ENCODE measurements at places on chromosomes 4 and X.

DNA sequence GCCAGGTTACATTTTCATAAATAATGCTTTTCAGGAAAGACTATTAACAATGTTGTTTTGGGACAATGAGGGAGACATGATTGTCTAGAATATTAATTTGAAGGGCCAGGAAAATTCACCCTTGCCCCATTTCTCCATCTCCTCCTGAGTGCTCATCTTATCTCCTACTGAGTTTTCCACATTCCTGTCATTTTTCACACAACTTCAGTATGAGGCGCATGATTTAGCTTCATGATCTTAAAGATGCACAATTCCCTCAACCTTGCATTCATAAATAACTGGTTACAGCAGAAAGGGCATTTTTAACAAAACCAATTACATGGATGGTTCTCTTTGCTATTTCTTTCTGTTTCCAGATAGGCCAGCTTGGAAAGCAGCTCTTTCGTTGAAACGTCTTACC lies 1699.2 kb upstream of the IGFBP7 start:
- DNase-seq: peak; percentile 9

DNA sequence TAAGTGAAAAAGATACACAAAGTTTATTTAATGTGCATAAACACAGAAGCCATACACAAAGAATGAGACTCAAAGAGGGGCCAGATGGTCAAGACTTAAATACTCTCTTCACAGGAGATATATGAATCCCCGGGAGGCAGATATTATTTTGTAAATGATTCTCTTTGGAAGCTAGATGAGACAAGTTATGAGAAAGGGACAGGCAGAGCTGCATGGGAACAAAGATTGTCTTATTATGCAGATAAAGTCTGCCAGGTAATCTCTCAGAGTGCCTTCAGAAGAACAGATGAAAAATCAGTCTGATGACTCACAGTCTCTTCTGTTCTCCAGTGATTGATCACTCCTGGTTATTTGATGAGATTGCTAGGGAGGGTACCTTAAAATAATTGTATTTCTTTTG lies 89.0 kb downstream of the NAF1 start:
- no peak for DNase-seq

- no peak for DNase-seq
Observed at GRCh38 chr4:165630671-165631070, 242.4 kb upstream of the TLL1 start.

- DNase-seq: no peak
Observed at GRCh38 chr4:138344054-138344453, 101.9 kb upstream of the SLC7A11 start.

- no peak for DNase-seq
Observed at GRCh38 chr4:140250989-140251552, 97.1 kb upstream of the MAML3 start.

DNA sequence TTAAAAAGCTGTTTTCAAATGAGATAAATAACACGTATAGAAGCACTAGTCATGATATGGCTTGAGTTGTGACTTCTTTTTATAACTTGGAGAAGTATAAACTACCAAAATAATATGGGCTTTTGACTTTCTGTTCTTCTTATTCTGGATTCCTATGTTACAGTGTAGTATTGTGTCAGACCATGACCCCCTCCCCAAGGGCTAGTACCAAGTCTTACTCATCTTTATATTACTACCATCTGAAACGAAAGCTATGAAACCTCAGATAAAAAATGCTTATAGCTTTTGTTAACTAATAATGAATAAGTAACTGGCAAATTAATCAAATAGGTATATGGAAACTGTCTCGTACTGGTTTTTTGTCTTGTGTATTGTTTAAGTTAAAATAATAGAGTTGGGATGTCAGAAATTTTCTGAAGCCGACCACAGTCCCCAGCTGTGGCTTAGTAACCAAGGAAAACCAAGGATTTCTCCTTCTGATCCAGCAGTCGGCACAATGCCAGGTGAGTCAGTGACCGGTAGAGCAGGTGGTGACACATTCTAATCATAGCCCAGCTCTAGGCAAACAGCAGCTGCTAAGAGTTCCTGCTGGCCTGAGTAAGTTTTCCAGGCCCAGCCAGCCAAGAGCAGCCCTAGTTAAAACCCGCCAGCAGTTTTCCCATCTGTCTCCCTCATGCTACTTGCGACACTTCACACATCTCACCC lies 163.3 kb upstream of the PRDX4 start:
- DNase-seq: peak; percentile 79

- peak; percentile 26 for DNase-seq
Observed at GRCh38 chr4:86482306-86483172, 111.6 kb upstream of the PTPN13 start.

DNA sequence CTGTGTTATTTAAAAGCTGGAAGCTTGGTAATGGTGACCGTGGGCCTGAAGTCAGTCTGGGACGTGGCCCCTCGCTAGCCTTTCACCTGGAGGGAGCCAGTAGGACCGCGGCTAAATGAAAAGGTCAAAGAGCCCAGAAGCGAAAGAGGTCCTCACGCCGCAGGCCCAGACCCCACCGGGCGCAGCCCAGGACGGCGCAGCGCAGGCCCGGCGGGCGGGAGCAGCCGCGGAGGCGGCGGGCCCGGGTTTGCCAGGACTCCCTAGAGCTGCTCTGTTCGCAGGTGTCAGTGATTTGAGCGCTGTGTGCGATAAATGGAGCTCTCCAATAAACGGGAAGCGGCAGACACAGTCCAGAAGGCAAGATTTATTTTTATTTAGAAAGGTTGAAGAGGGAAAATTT lies 56.2 kb upstream of the STIM2 start:
- no peak for DNase-seq

DNA sequence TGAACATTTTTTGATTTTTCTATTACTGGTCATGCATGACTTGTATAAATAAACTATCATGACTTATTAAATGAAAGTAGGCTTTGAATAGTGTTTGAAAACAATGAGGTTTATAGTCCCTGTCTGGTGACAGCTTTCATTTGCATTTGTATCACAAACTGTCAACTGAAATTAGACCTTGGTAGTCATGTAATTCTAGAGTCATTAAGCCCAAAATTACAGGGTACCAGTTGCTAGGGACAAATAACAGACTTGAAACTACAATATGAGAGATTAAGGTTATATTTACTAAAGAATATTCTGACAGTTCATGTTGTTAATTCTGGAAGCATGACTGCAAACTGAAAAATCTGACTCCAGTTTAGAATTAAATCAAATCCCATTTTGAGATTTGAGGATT lies 9.2 kb upstream of the VAMP7 start:
- no peak for DNase-seq

- DNase-seq: peak; percentile 72
Observed at GRCh38 chr4:166301266-166301665, 428.2 kb downstream of the TLL1 start.

GRCh38 chrX:6813836-6814370 lies 279.0 kb upstream of the VCX3A start:
- DNase-seq: no peak

DNA sequence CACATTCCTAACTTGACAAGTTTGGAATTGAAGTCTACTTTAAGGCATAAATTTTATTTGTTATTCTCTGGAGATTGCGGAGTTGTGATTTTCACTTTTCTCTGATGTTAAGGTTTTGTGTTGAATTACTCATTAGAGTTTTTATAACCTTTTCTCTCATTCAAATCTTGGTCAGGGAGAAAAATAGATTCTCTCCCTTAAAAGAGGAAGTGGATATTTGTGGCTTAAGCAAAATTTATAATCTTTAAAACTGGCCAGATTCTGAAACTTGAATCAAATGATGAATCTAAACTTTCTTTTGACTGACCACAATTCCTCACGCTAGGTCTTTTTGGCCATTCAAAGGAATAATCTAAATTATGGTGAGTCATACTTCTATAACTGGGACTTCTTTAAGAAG lies 361.4 kb downstream of the TEX13C start:
- no peak for DNase-seq

- no peak for DNase-seq
Observed at GRCh38 chrX:56232221-56233082, at the start of gene KLF8. KLF8 (plus strand) TSS chrX:56232356; CDS start chrX:56233335, 979 bp downstream.

DNA sequence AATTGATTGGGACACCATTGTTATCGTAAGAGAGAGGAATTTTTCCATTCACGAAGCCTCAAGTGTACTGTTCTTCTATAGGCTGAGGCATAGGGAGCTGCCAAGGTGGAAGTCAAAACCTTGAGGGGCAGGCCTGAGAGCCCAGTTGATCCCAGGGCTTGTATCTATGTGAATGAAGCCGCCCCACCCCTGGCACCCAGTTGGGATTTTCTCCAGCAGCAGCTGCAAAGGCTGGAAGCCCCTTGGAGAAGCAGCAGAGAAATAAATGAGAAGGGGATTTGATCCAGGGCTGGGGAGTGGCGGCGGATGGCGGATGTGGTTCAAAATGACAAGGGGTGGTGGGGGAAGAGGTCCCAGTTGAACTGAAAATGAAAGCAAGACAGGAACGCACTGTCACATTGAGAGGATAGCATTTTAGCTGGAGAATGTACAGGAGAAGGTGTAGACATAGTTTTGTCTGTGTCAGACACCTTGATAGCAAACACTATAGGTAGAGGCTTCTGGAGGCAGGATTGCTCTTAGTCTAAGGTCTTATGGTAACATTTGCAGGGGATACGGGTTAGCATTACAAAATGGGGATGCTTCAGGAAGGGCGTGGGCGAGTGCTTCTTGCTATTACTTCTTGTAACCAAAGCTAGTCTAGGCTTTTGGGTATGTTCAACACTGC lies 32.6 kb downstream of the DOCK11 start:
- DNase-seq: no peak

DNA sequence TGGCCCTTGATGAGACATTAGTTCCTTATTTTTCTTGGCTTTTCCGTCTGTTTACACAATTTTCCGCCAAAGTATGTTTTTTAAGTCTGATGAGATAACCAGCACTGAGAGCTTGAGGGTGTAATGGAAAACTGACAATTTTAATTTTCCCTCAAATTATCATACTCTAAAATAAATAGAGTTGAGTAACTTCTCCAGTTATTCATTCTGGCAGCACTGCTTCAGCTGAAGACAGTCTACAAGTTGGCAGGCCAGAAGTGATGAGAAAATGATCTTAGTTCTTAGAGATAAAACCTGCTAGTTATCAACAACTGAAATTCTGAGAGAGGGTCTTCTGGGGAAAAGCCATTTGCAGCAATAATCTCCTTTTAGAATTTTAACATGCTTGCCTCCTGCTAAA lies 241.6 kb upstream of the TET2 start:
- DNase-seq: no peak

DNA sequence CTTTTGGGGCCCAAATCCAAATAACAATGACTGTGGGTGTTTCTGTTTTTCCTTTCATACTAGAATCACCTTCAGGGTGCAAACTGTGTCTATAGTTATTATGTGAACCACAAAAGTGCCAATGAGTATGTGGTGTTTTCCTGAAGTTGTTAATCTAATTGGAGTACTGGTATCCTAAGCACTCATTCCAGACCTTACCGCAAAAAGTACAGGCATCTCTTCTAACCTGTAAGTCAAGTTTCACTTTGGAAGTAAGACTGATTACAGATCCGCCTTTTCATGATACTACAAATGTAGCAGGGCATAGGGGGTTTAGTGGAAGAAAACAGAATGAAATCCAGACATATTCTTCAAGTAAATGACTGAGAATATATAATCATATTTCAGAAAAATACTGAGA lies 16.1 kb downstream of the COQ2 start:
- no peak for DNase-seq

DNA sequence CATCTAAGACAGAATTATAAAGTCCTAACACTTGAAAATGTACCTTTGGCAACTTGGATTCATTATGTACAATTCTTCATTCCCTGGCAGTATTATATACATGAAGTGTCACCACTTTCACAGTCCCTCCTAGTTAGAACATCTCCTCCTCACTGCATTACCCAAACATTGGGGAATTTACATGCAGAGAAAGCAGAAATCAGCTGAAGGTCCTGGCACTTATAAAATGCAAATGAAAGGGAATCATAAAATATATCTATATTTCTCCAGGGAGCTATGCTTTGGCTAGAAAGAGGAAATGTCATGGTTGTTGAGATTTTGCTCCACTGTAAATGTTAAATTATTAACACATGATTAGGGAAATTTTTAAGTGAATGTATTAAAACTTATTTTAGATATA lies 835.6 kb upstream of the SLIT2 start:
- DNase-seq: no peak

DNA sequence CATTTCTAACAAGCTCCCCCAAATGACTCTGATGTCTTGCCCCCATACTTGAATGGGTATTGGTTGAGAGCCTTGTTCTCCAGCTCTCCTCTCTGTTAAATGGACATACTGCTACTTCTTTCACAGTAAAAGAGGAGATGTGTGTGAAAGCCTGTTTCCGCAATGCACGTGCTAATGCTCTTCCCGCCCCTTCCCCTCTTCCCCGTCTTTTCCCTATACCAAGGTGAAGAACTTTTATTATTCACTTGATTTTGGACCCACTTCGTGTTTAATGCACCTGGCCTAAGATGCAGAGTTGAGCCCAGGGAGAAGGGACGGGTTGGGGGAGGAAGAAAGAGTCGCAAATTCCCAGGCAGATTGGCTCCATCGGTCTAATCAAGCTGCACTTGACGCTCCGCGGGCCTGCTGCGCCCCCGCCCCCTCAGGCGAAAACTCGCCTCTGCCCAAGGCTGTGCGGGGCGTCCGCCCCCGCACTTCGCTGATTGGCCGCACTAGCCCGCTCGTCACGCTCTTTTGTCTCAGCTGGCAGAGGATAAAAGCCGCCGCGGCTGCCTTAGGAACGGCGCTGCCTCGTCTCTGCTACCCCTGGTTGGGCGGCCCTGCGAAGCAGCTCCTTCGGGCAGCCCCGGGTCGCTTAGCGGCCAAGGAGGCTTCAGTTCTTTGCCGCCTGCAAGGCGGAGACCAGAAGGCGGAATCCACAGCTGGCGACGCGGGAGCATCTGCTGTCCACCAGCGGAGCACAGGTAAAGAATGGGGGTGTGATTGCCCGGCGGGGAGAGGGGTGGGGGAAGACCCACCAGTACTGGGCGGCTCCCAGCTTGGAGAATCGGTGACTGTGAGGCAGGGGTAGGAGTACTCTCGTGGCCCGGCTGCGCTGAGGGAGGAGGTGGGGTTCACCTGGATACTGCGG lies at the start of gene ZCCHC12:
ZCCHC12 (plus strand) TSS at position 562 of the 910 bp plus-strand sequence. CDS start 1,421 bp downstream, outside the sequence.
- DNase-seq: peak; percentile 33

DNA sequence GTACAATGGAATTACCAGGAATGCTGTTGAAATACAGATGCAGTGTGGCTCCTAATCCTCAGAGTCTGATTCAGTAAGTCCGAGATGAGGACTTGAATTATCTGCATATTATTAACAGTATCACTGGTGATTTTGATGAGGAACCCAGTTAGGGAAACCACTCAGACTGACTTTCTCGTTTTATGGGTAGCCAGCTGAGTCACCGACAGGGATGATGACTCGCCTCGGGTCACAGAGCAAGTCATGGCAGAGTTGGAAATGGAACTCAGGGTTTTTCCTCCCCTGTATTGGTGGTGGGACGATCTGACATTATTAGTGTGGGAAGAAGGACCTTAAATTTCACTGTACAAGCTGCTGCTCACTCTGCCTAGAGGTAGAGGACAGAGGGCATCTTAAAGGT lies 51.3 kb downstream of the RTL9 start:
- DNase-seq: peak; percentile 51

GRCh38 chr4:168319486-168320019 lies 1.0 kb upstream of the DDX60 start:
- no peak for DNase-seq

DNA sequence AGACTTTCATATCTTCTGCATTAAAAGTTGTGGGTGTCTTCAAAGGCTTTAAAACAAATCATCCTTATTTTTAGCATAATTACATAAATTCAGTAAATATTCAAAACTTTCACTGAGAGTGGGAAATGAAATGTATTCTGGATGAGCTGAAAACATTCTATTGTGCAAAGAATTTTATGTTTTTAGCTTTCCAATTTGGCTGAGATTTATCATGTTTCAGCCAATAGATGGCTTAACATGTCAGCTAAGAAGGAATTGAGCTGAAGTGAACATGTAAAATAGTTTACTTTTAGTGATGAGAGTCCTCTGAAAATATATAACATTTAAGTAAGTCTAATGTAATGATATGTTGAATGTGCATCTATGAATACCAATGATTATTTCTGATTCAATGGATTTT lies 213.5 kb upstream of the GIMD1 start:
- DNase-seq: no peak

Measured in fibroblast of skin of abdomen (primary cell).